ENCODE measurements at places on chromosomes 6 and 20.

DNA sequence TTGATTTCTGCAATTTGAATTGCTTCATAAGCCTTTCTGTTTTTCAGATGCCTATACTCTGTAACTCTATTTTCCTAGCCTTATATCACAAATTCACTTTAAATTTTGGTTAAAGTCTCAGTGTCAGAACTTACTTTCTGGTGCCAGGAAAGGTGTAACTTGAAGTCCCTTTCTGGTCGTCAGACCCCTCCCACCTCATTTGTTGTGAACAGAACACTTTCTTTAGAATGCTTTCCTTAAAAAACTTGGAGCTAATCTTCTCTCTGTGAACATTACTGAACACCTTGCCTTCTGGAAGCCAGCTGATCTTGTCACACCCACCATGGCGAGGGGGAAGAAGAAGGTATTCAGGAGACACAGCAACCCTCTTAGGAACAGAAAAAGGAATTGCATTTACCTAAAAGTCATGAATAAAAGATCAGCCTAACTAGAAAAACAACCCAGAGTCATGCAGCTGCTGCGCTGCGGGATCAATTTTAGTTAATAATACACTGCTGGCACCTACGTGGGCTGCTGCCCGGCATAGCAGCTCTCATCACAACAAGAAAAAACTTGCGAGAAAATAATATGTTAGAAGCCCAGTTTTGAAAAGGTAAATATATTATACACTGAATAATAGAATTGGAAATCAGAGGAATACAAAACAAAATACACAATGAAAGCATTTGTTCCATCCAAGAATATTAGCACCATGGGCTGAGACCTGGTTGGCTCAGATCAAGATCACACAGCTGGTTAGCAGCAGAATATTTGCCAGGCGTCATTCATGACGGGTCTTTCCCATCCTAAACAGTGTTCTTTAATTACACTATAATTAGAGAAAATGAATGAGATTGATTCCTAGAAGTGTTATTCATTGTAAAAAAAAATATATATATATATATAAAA, 5.8 kb upstream of the FAM217A start:
- no peak for DNase-seq

GRCh38 chr20:36506253-36506652, 35.1 kb upstream of the MYL9 start:
- no peak for DNase-seq

GRCh38 chr6:31609519-31610406, 5.3 kb upstream of the AIF1 start:
- DNase-seq: no peak

DNA sequence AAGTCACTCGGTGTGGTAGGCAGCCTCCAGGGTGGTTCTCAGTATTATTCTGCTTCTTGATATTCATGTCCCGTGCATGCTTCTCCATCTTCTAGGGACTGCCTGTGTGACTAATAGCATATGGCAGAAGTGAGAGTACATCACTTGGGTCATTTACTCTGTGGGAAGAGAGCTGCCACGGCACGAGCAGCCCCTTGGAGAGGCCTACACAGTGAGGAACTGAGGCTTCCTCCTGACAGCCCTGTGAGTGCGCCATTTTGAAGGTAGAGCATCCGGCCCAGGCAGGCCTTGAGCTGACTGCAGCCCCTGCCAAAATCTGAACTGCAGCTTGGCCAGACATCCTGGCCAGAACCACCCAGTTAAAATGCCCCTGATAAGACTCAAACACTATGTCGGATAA, 17.3 kb upstream of the MCUR1 start:
- DNase-seq: no peak

DNA sequence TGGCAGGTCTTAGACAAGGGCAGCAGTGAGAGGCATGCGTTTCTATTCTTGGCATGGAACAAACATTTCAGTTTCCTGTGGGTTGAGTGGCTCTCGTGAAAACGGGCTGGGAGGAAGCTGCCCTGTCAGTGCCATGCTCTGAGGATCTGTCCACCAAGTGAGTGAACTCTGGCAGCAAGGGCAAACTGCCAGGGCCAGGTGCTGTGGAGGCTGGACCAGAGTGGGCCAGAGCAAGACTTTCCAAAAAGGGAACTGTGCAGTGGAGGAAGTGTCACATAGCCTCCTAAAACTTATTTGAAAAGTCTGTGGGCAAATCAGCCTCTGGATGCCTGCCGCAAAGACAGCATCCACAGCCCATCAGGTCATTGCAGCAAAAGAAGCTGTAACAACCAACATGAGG, 44.2 kb upstream of the TAB2 start:
- no peak for DNase-seq

GRCh38 chr20:49666911-49667310, 46.8 kb downstream of the B4GALT5 start:
- DNase-seq: no peak

DNA sequence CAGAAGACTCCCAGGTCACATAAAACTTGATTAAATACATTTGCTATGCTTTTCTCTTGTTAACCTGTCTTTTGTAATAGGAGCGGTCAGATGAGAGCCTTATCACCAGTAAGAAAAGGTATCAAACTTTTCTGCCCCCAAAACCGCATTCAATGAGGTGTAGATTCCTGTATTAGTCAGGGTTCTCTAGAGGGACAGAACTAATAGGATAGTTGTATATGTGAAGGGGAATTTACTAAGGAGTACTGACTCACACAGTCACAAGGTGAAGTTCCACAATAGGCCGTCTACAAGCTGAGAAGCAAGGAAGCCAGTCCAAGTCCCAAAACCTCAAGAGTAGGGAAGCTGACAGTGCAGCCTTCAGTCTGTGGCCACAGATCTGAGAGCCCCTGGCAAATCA, 32.7 kb downstream of the PTPRK start:
- no peak for DNase-seq

DNA sequence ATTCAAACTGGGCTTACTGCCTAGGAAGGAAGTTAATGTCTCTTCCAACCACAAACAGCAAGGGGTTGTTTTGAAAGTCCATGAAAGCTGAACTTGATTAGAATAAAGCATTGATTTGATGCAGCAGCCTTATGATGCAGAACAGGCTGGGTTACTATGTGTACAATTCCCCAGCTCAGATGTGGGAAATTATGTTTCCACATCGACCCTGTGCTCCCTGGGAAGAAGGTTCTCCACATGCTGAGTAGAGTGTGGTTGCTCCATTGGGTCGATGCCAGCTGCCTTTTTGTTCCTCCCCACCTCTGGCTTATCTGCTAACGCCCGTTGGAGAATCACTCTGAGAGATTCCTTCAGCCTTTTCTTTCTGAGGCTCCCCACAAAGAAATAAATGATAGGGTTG, 1.2 kb downstream of the MAS1L start:
- DNase-seq: no peak

DNA sequence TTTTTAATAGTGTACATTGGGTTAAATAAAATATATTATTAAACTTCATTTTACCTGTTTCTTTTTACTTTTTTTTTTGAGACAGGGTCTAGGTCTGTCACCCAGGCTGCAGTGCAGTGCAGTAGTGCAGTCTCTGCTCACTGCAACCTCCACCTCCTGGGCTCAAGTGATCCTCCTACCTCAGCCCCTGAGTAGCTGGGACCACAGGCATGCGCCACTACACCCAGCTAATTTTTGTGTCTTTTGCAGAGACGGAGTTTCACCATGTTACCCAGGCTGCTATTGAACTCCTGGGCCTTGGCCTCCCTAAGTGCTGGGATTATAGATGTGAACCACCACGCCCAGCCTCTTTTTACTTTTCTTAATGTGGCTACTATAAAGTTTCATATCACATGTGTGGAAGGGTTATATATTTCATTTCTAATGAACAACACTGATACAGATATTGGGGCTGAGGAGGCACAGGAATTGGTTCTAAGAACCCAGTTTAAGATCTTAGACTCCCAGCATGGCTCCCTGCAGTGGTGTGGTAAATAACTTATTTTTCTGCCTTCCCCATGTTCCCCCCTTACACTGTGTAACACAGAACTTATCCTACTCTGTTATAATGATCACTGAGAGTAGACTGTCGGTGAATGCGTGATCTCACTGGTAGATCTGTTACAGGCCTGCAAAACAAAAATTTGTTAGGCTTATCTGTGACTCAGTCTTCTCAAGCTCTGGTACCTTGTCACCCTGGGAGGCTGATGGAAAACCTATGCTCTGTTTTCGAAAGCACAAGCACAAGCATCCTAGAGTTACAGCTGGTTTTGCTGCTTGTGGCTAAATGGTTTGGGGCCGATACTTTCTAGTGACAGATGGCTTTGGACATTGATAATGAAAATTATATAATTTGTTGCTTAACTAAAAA, 5.8 kb upstream of the ATXN1 start:
- no peak for DNase-seq

DNA sequence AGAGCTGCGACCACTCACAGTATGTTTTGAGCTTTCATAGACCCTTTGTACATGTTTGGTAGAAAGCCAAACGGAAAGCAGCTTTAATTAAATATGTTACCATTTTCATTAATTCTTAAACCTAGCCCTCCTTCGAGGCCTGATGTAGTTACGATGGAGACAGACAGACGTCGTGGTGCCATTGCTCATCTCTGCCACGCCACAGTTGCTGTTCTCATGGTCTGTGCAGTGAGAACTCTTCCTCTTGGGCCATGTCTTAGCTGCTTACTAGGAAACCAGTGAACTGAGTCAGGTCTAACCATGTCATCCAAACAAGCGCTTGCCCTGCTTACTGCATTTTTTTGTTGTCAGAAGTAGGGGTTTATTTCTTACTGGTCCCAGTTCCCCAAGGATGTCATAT, 62.8 kb downstream of the SNX9 start:
- no peak for DNase-seq

GRCh38 chr6:31328355-31328960, 28.5 kb downstream of the HLA-B start:
- DNase-seq: no peak

DNA sequence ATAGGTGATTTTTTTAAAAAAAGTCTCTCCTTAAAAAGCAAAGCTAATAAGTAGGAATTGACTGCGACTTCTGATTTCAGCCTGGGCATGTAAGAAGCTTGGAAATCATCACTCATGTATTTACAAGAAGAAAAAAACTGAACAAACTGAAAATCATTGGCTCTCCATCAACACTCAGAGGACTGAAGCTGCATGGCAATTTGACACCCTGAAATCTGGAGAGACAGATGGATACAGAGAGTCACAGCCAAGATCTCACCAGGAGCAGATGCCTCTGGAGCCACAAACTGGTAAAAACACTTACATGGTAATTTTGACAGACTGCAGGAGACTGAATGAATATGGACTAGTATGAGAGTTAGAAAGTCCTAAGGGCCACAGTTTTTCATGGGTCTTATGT, 191.2 kb upstream of the TCF21 start:
- no peak for DNase-seq

- DNase-seq: no peak
Observed at GRCh38 chr6:107531868-107532267, 42.0 kb downstream of the SOBP start.

DNA sequence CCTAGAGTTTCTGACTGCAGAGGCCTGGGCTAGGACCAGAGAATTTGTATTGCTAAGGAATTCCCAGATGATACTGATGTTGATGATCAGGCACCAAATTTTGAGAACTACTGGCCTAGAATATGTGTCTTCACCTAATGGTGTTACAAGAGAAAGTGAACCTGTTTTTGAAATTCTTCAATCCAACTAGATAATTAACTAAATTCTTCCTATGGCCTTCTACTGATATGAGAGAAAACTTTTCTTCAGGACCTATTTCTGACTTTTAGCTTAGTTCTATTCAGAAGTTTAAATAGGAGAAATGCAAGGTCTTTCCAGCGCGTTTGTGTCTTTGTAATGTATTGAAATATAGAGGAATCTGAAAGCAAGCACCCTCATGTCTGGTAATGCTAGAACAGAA, 7.3 kb downstream of the NKAIN2 start:
- DNase-seq: no peak

DNA sequence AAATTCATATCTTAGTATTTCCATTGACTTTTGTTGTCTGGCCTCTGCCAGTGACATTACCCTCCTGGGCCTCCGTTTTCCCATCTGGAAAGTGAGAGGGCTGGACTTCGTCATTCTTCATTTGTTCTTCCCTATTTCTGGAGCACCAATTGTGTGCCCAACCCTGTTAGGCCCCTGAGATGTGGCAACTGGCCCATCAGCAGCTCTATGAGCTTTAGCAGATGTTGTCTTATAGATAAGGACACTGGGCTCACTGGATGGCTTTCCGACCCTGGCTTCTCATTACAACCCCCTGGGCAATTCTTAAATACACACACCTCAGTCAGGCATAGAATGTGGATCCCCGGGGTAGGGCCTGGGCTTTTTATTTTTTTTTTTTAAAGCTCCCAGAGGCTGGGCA, 14.7 kb downstream of the PABPC1L start:
- DNase-seq: no peak

DNA sequence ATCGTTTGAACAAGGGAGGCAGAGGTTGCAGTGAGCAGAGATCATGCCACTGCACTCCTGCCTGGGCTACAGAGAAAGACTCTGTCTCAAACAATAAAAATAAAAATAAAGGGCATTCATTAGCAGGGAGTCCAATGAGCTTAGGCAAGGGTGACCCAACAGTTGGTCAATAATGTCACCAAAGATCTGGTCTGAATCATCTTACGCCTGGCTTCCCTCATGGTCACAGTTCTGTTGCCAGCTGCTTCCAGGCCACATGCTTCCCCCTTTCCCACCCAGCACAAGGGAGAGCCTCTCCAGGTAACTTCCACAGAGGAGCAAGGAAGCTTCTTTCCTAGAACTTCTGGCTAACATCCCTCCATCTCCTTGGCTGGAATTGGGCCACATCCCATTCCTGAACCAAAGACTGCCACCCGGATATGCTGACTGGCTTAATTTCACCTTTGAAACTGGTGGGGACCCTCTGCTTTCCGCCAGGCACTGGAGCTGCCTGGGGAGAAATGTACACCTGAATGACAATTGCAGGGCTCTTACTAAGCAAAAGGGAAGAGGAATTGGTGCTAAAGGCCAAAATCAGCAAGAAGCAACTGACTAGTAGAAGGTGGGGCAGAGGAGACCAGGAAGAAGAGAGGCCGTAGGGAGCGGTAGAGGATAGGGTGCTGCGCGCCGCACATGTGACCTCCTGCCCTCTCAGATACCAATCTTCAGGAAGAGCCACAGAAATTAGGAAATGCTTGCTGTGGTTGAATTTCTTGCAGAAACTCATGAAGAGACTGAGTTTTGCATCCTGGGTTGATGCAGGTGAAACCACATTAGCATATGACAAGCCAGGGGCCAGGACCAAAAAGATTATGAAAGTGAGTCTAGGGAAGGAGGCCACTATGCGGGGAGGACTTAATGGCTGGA, 8.3 kb upstream of the SCML4 start:
- no peak for DNase-seq

DNA sequence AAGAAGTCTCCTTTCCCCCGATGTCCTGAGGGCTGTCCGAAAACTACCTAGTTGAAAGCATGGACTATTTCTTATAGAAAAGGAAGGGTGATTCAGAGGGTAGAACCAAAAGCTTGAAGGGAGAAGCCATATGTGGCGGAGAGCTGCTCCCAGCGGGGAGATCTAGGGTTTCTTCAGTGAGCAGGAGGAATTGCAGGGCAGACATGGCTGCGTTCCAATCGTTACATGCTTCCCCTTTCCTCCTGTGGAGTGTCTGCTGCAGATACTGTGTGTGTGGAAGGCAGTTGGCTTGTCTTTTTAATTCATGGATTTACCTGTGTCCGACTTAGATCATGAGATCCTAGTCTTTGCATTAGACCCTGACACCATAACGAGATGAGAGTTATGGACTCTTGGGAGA, 799.5 kb downstream of the QKI start:
- DNase-seq: no peak

GRCh38 chr6:128233531-128233930, 286.9 kb downstream of the PTPRK start:
- no peak for DNase-seq

GRCh38 chr20:62248890-62249560, 10.7 kb downstream of the OSBPL2 start:
- no peak for DNase-seq

GRCh38 chr6:140854318-140854717, 1278.4 kb upstream of the GJE1 start:
- no peak for DNase-seq
